ENCODE measurements at places on chromosomes 1 and 21.
A peak's percentile ranks its signal among the peaks of the same experiment; 100 is the strongest.

DNA sequence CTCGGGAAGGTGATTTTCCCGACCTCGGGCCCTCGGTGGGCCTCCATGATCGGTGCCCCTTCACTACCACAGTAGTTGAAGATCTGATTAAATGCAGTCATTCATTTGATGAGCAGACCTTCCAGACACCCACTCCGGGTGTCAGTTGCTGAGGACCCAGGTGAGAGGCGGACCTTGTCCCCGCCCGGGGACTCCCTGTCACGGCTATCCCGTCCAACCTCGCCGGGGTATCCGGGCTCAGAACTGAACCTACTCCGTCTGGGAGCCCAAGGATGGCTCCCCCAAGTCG, 22.6 kb downstream of the RNU1-3 start:
- DNase-seq, result no peak

- no peak for DNase-seq
These were observed 1.6 kb downstream of the TAF1A start for GRCh38 chr1:222588135-222588534.

GRCh38 chr1:225389843-225390242, 38.0 kb downstream of the LBR start:
- no peak for DNase-seq

DNA sequence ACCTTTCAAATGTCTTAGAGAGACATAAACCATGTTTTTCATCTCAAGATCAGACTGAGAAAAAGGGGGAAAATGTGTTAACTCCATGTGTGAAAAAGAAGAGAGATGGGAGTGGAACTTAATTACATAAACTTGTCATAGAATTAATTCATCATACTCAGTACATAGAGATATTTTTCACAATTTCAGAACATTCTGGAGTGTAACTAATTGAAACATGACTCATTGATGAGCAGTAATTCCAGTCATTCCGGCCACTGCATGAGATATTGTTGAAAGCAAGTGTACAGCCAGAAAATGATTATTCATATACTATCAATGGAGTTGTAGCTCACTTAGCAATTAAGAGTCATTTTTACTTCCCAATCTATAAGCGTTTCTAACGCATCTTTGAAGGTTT, 739.3 kb downstream of the LTN1 start:
- DNase-seq, result no peak

DNA sequence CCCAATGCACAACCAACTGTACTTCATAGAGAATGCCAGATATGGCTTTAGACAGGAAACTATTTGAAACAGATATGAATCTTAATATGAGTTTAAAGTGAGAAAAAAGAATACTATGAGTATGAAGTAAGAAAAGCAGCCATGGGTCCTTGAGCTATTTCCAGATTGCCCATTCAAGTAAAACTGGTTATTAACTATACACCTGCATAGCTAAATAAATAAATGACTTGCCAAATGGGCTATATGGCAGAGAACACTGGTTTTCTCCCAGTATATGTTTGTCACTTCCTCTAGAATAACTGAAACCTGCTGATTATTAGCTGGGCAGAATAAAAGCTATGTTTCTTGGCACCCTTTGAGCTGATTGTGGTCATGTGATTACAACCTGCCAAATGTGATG, 17.0 kb upstream of the CD1C start:
- DNase-seq, result no peak

- DNase-seq, result no peak
These were observed 4.5 kb downstream of the RAB7B start for GRCh38 chr1:205998457-205999241.

DNA sequence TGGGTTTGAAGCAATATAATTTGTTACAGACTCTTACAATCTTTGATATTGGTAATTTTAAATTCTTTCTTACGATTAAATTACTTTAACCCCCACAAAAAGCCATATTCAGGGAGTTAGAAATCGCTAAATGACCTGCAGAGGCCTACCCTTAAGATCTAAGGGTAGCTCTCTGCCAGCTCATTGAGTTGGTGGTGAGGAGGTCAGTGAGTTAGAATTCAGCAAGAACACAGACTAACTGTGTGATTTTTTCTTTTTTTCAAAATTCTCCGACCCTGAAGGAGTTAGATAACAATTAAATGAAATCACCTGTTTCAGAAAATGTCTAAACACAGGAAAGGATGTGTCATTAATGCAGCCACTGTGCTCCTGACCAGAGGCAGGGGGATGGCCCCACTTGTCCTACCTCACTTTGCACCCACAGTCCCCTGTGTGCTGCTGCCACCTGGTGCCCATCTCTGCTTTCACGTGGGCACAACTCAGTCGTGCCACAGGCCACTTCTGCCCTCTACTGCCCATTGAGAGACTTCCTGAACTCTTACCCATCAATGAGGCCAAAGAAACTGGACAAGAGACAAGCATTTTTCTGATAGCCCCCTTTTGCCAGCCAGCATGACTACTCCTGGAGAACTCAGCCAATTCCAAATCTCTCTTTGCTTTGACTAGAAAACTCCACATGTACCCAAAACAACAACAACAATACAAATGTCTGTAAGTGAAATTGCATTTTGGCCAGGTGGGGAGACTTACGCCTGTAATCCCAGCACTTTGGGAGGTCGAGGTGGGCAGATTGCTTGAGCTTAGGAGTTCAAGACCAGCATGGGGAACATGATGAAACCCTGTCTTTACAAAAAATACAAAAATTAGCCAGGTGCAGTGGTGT, 8.4 kb downstream of the CFAP45 start:
- DNase-seq, result peak; percentile 89

DNA sequence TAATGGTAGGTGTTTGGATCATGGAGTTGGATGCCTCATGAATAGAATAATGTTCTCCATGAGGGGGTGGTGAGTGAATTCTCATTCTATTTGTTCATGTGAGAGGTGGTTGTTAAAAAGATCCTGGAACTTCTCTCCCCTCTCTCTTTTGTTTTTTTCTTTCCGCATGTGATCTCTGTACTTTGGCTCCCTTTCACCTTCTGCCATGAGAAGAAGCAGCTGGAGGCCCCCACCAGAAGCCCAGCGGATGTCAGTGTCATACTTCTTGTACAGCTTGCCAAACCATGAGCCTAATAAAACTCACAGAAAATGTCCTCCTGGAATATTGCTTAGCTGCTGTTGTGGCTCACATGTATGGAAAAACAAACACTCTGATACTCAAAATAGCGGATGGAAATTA, 1212.3 kb upstream of the NCAM2 start:
- no peak for DNase-seq

- no peak for DNase-seq
These were observed 184.4 kb downstream of the C1orf94 start for GRCh38 chr1:34361121-34361520.

GRCh38 chr1:40774266-40774998, 9.2 kb upstream of the KCNQ4 start:
- peak; percentile 63 for DNase-seq

- DNase-seq, result peak; percentile 67
These were observed 99.7 kb upstream of the IRF2BP2 start for GRCh38 chr1:234709473-234710228.

DNA sequence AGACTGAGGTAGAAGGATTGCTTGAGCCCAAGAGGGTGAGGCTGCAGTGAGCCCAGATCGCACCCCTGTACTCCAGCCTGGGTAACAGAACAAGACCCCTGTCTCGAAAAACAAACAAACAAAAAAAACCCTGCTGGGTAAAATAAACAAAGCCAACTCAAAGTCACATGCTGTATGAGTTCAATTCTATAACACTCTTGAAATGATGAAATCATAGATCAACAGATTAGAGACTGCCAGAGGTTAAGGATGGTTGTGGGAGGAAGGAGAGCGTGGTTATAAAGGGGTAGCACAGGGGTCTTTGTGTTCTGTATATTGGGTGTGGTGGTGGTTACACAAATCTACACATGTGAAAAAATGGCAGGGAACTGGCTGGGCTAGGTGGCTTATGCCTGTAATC, 62.5 kb downstream of the TAS1R2 start:
- no peak for DNase-seq

- no peak for DNase-seq
These were observed 22.6 kb downstream of the ZBTB17 start for GRCh38 chr1:15953294-15953771.
